ENCODE measurements at places on chromosomes 7 and 10. TPM values are rescaled to one million over a fixed set of nuclear protein-coding genes. Genes with fewer than 3 reads are reported as not detected.

GRCh38 chr7:70598976-70599375 is 533.0 kb upstream of the GALNT17 start:
- DNase-seq: peak; percentile 99

- no peak for DNase-seq
Observed at GRCh38 chr7:30752979-30753378, 1.0 kb downstream of the INMT start.

- no peak for DNase-seq
Observed at GRCh38 chr10:113961182-113962031, 82.3 kb upstream of the ADRB1 start.

GRCh38 chr10:23694446-23694920 is 255.6 kb downstream of the OTUD1 start:
- DNase-seq: peak; percentile 23

DNA sequence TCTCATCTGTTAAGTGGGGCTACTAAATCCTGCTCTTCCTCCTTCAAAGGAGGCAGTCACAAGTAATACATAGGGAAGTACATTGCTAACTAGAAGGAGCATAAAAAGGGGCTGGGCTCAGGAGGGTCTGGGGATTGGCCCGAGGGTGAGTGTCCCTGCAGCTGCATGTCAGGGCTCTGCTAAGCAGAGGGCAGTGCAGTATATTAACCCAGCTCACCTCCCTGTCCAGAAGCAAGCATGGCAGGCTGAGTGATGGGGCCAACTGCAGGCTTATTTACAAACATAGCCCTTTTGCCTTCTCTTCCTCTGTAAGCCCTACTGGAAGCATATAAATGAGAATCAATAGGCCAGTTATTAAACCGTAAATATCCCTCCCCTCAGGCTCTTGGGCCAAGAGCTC is 143.2 kb upstream of the PCBD1 start:
- DNase-seq: no peak

GRCh38 chr10:12194752-12195271 is 879 bp downstream of the NUDT5 start:
- DNase-seq: peak; percentile 41

DNA sequence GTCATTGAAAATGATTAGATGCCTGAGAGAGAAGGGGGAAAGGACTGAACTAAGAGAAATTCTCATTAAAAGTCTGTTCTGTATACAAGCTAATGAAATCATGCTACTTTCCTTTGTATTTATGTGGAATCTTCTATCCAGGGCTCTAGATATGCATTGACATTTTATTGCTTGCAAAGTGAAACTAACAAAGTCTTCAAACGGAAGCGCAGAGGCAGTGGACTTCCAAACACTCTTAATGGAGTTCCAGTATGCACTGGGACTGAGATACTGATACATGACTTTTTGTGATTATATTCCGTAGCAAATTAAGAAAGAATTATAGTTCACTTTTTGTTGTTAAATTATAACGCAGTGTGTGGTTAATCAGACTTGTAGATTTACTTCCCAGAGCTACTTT is 166.8 kb upstream of the TBX20 start:
- no peak for DNase-seq

DNA sequence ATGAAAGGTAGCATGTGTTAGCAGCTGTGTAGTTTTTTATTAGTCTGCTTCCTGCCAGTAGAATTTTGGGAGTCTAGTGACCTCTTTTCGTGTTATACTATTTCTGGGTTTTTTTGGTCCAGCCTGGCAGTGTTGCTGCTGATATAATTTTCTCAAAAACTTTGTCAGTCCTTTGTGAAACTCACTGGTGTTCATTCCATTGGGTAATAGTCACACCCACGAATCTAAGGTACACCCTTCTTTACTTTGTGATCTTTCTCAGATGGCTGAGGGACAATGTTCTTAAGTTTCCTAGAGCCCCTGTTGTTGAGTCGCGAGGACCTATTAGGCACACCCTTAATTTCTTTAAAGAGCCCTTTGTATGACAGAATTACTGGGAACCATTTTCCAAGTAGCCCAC is 52.3 kb downstream of the TPST1 start:
- DNase-seq: peak; percentile 83

DNA sequence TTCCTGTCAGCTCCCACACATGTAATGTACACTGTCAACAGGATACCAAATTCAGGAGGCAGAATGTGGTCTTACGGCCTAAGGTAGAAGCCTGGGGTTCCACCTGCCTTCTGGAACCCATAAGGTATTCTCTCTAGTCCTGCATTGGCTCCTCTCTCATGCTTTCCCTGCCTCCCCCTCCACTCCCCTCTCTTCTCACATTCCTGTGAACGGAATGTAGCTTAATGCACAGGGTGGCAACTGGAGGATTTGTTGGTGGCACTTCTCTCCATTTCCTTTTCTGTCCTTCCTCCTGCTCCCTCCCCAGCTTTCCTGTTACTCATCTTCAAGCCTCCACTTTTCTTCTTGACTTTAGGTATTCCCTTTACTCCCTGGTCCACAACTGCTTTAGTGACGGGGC is 11.5 kb upstream of the FLNC start:
- DNase-seq: no peak

DNA sequence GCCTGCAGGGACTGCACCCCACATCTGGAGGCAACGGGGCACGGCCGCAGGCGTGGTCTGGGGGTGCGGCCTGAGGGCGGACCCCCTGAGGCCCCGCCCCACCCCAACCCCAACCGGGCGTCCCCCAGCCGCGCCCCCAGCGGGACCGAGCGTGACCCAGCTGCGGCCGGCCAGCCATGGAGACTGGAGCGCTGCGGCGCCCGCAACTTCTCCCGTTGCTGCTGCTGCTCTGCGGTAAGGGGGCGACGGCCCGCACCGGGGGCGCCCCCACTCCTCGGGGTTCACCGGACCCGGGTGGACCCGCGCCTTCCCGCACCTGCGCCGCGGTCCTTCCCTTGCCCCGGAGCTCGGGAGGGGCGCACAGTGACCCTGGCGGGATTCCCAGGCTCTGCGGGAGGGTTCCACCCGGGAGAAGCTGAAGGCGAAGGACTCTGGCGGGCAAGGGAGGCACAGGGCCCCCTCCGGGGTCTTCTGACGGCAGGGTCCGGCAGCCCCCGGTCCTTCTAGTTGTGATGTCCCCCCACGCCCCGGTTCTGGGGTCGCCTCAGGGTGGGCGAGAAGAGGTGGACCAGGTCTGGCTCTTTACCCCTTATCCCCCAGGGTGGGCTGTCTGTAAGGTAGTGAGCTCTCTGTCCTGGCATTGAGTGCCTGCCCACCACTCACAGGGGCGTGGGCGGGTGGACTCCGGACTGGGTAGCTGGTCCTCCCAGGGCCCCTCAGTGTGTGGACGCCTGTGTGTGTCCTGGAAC is at the start of gene RAMP3:
RAMP3 (plus strand) TSS at position 139 of the 749 bp plus-strand sequence; CDS start at position 177, 38 bp downstream.
- no peak for DNase-seq

DNA sequence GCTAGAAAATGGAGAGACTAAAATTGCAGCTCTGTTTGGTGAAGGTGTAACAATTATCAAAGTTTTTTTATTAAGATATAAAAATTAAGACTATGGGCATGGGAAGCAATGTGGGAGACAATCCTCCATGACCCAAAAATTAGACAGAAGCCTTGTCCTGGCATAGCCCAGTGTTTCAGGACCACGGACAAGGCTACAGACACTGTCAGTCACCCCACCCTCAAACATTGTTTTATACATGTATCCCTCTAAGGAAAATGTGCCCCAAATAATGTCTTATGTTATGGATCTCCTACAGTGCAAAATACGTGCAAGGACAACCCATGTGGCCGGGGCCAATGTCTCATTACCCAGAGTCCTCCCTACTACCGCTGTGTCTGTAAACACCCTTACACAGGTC is 24.0 kb downstream of the HABP2 start:
- peak; percentile 11 for DNase-seq

GRCh38 chr10:133471300-133472109 is 17.8 kb downstream of the SCART1 start:
- no peak for DNase-seq

- DNase-seq: no peak
Observed at GRCh38 chr10:126618466-126618865, 52.0 kb downstream of the C10orf90 start.

- peak; percentile 72 for DNase-seq
Observed at GRCh38 chr7:19020711-19021110, 96.7 kb downstream of the TWIST1 start.

Gene DENND2A
- total RNA-seq: 0.17 TPM

Gene DDX56
- 97.3 TPM for total RNA-seq

Gene SGCE
- 74.7 TPM for total RNA-seq

Gene PODXL
- 0.50 TPM for total RNA-seq

Gene SMNDC1
- 49.4 TPM for total RNA-seq

Gene OPALIN
- total RNA-seq: not detected

Gene SPAM1
- not detected for total RNA-seq
